ENCODE measurements at places on chromosomes 6 and 20.
A peak's percentile ranks its signal among the peaks of the same experiment; 100 is the strongest.

DNA sequence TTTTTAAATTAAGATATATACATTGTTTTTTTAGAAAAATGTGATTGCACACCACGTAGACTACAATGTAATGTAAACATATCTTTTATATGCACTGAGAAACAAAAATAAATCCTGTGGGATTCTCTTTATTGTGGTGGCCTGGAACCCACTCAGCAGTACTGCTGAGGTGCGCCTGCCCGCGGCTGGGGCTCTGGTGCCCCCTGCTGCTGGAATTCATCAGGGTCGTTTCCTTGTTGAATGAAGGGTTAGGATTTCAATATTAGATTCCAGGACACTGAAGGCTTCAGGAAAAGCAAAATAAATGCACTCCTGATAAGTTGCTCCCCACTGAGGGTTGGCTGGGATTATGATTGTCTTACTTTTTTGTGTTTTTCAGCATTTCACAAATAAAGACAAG, 175.8 kb upstream of the GGTLC1 start:
- DNase-seq: no peak

GRCh38 chr6:20919677-20920385, 385.6 kb downstream of the CDKAL1 start:
- no peak for DNase-seq

- peak; percentile 86 for DNase-seq
Measured at GRCh38 chr20:51428401-51429143, 113.9 kb downstream of the NFATC2 start.

DNA sequence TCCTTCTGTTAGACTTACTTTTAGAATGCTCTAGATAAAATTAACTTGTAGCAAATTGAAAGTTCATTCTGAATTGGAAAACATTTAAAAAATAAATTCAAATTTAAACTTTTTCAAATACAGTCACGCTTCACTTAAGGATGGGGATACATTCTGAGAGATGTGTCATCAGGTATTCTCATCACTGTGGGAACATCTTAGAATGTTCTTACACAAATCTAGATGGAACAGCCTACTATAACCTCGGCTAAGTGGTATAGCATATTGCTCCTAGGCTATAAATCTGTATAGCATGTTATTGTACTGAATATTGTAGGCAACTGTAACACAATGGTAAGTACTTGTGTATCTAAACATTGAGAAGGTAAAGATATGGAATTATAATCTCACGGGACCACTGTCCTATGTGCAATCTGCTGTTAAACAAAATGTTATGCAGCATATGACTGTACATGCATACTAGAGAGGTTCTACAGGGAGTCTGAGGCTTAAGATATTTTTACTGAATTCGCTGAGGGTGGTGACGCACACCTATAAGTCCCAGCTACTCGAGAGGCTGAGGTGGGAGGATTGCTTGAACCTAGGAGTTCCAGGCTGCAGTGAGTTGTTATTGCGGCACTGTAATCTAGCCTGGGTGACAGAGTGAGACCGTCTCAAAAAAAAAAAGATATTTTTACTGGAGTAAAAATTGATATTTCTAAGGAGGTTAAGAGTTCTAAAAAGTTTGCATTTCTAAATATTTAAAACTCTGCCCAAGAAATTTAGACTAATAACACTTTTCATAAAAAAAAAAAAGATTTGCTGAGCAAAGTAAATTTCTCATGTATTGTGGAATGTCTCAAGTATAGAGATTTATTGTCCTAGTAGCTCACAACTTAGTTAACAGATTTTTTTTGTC, 87.3 kb upstream of the TULP1 start:
- DNase-seq: no peak

GRCh38 chr20:45969712-45970634, 2.0 kb downstream of the ZNF335 start:
- DNase-seq: peak; percentile 91

DNA sequence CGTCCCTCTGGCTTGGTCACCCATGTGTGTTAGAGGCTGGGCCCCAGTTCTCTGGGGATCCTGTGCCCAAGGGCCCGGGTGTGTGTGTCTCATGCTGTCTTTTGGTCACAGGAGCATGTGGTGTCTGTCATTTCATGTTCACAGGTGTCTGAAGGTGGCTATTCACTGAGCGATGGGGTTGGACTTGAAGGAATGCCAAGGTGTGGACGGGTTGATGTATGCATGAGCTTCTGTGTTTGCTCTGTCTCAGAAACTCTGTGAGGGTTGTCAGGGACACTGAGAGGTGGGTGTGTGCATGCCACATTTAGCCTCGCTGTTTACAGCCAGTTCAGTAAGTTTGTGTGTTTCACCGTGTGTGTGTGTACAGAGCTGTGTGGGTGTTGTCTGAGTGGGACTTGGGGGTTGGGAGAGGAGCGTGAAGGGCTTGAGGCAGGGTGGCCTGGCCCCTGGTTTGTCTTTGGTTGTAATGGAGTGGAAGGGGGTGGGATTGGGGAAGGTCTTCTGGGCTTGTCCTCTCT, 1.2 kb downstream of the DDR1 start:
- DNase-seq: peak; percentile 85

- DNase-seq: no peak
Measured at GRCh38 chr20:41191562-41192500, 54.5 kb downstream of the PLCG1 start.

DNA sequence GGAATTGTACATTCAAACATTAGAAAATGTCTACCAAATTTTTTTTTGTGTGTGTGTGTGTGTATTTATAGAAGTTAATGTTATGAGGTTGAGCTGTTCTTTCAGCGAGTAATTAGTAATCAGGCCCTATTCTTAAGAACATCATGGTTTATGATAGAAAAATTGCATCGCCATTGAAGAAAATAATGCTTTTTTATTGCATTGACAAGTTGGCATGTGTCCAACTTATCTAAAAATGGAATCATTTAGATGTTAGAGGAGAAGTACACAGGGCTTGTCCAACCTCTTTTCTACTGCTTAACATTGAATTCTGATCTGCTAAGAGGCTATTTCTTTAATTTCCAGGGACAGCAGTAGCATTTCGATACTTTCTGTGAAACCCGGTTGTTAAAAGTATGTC, 61.6 kb upstream of the ADGRG6 start:
- DNase-seq: no peak

- DNase-seq: peak; percentile 91
Measured at GRCh38 chr6:144286503-144287393, 1.6 kb downstream of the UTRN start.

GRCh38 chr6:18237167-18237566, 27.2 kb downstream of the DEK start:
- DNase-seq: no peak

DNA sequence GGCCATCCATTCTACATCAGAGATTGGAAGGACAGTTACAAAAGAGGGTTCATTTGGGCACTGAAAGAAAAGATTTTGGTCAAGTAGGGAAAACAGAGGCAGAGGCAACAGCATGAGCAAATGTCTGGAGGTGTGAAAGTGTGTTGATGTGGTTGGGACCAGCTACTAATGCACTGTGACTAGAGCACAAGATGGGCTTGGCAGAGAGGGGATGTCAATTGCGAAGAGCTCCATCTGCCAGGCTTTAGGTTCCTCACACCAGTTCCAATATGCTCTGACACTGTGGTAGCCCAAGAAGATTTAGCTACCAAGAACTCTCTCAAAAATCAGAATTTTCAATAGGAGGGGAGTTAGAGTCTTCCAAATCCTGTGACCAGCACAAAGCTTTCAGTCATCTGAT, 42.1 kb downstream of the TRAF3IP2 start:
- DNase-seq: no peak

DNA sequence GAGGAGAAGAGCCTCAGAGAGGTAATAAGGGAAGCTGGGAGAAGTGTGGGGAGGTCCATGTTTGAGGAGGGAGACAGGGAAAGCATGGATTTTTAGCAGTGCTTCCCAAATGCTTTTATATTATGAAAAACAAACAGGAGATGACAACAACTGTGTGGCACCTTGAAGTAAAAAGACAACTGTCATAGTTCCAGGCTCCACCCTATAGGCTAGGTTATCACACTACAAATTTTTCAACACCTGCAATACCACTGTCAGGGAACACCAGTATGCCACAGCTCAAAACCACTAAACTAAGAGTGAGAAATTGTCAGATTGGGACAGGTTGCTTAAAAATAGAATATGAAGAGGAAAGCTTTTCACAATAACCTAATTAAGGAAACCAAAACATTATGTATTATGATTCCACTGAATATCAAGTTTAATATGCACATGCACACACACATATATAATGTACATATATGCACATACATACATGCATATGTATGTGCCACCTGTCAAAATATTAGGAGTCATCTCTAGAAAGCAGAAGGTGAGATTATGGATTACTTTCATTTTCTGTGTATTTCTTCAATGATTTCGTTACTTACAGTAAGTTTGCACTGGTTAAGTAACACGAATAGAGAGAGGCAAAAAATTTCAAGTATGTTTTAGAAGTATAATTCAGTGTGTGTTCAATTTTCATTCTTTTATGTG, 261.2 kb downstream of the PTPRK start:
- peak; percentile 11 for DNase-seq
